ENCODE measurements at places on chromosomes 11 and 22.

DNA sequence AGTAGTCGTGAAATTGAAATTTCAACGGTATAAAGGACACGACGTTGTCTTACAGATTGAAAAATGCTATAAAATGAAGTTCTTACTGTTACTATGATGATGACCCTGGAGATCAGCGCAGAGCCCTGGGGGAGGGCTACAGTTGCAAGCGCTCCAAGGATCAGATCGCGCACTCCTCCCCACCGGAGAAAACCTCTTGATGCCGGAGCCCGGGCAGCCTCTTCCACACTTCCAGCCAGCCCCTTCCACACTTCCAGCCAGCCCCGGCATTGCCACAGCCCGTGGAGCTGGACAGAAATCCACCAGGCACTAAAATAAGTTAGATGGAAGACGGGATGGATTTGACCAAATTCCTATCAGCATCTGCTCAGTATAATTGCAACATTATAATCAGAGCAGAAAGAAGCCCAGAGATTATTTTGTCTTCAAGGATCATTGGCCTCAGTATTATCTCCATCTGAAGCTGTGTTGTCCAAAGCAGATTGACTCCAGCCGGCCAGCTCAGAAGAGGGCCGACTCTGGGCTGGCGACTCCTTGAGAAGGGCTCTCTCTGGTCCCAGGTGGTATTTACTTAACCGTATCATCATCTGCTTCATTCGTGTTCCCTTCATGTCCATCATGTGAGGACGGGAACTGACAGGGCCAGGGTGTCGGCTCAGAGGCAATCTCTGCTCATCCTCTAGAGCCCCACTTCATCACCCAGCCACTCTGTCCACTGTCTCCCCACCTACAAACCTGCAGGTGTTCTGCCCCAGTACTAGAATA lies 777 bp upstream of the MICAL3 start:
- no peak for DNase-seq

DNA sequence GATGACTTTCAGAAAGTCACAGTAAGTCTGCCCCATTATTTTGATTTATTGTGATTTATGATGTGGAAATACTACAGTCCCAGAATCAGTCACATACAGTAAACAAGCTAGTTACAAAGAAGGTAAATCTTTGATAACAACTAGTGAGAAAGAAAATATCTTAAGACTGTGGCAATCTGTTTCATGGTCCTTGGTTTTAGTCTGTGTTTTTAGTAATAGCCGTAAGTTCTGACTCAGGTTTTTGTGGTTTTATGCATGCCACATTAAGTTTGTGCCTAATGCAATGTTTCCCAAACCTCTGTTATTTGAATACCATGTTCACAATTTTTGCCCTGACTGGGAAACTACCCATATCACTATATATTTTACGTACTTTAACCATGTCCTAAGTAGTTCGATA lies 6.7 kb downstream of the CEP295 start:
- no peak for DNase-seq

DNA sequence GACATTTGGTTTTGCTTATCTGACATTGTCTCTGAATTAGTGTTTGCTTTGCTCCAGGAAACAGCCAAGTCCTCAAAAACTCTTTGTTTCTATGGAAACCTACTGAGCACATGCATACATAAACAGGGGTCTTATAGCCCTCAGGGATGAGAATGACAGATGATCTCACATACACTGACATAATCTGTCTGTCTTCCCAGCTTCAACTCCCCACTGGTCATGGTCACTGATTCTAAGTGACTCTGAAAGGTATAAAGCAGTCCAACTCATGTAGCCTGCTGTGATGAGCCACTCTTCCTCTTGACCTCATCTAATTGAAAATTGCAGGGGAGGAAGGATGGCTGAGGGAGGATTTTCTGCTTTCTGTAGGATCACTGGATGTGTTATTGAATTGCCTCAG lies 12.6 kb downstream of the ZNF143 start:
- no peak for DNase-seq

GRCh38 chr11:70636659-70637058 lies 238.3 kb downstream of the CTTN start:
- no peak for DNase-seq

GRCh38 chr22:44301039-44301438 lies 11.7 kb downstream of the SHISAL1 start:
- no peak for DNase-seq

DNA sequence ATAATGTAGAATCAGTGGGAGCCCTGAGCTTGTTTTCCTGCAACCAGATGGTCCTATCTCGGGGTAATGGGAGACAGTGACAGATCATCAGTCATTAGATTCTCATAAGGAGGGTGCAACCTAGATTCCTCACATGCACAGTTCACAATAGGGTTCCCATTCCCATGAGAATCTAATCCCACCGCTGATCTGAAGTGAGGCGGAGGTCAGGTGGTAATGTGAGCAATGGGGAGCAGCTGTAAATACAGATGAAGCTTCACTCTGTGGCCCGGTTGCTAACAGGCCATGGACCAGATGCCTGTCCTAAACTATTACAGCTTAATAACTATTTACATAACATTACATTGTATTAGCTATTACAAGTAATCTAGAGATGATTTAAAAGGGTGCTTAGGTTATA lies 17.0 kb downstream of the DIXDC1 start:
- DNase-seq: no peak
